Adipocyte (in vitro differentiated cells): ENCODE measurements at places on chromosomes 5 and 9.

- DNase-seq = no peak
Observed at GRCh38 chr9:121560921-121561320, 61.3 kb upstream of the GGTA1 start.

GRCh38 chr5:6424110-6424659 lies 24.5 kb upstream of the UBE2QL1 start:
- DNase-seq = no peak

GRCh38 chr5:118791926-118792734 lies 196.2 kb downstream of the DTWD2 start:
- DNase-seq = peak; percentile 93

- DNase-seq = peak; percentile 83
Observed at GRCh38 chr9:34252670-34253459, 74.0 kb downstream of the UBAP1 start.

DNA sequence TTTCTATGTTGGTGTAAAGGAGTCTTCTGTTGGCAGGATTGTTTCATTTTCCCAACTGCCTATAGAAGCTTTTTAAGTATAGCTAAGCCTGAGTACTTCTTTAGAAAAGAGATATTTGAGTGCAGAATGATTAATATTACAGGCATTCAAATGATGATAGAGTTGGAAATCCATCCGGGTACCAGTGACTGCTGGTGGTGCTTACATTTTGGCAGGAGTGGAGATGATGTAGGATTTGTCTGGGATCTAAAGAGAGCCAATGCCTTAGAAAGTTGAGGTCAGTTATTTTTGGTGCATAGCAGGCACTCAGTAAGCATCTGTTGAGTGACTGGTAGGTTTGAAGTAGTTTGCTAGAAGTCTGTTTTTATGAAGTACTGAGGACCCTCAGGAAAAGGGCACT lies 433.5 kb downstream of the DMAC1 start:
- DNase-seq = no peak

GRCh38 chr9:114805670-114806525 lies at the start of gene TNFSF15:
TNFSF15 (minus strand) TSS chr9:114806039; CDS start chr9:114806012, 27 bp downstream.
- DNase-seq = peak; percentile 41

GRCh38 chr9:8457055-8457454 lies 657.5 kb upstream of the DMAC1 start:
- no peak for DNase-seq

DNA sequence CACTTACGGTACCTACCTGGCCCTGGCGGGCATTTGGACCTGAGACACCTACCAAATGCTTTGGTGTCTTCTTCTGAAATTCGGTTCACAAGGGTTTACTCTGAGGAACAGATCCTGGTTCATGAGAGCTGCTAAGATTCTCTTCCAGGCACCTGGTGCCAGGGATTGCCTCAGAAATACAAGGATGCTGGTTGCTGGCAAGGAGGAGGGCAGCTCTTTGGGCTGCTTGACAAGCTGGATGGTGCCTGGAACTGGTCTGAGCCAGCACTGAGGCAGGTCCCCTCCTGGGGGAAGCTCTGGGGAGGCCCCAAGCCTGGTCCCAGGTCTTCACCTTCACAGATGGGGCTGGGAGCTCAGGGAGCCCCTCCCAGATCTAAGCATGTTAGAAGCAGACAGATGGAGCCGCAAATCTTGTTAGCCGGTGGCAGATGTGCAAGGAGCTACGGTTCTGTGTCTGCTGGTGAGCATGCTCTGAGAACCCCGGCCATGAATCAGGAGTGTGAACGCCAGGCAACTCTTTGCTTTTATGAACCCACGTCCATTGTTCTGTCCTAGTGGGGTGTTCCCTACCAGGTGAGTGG lies 16.3 kb downstream of the FABP6 start:
- DNase-seq = no peak

- no peak for DNase-seq
Observed at GRCh38 chr9:109303900-109304299, 17.0 kb downstream of the EPB41L4B start.

GRCh38 chr5:57509501-57510260 lies 27.1 kb upstream of the ACTBL2 start:
- DNase-seq = no peak

DNA sequence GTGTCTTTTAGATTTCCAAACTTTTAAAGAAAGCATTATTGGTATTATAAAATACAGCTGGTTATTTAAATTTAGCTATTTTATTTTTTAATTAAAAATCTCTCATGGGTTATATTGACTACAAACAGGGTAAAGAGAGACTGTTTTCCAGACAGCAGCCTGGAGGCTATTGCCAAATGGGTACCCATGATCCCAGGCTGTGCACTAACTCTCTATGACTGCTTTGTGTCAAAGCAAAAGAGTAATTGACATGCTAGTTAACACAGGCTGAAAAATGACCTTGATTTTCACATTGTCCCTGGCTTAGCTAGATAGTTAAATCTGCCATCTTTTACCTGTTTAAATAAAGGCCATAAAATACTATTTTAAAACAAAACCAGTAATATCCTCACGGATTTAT lies 589.7 kb downstream of the ANXA1 start:
- no peak for DNase-seq

GRCh38 chr5:151886546-151887275 lies 37.9 kb downstream of the GLRA1 start:
- no peak for DNase-seq

DNA sequence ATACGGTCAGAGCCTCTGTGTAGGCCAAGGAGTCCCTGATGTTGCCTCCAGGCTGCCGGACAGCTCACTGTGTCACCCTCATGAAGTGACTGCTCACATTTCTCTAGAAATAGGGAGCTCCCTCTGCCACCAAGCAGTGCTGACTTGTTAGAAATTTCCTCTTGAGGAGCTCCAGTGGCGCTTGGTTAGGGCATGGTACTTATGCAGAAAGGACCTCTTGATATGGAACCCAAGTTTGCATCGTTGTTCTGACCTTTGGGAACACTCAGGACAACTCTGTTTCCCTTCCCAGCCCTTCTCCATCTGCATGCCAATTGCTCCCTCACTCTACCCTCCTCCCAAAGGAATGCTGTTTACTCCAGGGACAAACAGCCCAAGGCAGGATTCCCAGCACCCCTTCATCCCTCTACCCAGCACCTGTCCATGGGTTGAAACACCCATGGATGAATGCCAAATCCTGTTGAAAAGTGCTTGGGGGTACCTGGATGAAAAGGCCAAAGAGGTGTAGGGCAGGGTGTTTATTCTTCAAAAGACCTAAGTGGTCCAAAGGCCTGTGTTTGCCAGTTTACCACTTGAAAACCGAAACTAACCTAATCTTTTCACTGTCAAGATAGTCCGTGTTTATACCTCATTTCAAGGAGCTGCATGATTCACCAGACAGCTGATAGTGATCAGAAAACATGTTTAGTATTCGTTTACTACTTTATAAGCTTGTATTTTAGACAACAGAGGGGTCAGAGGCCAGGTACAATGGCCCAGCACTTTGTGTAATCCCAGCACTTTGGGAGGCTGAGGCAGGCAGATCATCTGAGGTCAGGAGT lies 51.1 kb downstream of the KLF4 start:
- no peak for DNase-seq

DNA sequence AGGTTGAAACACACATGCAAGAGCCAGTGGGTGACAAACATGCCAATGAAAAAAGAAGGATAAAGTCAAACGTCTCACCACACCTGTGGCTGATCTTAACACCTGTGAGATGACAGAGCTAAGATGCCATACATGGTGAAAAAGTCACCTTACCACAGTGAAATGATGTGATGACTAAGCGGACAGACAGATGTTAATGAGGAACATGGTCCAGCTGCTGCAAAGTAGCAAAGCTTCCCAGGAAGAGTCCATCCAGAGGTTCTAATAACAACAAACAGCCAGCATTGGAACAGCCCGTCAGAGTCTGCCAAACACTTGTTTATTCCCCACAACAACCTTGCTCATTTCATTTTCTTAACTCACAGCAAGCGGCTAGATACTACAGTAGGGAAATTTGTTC lies 1.9 kb downstream of the KIAA1191 start:
- no peak for DNase-seq

- DNase-seq = peak; percentile 82
Observed at GRCh38 chr5:32076699-32077695, 97.1 kb downstream of the GOLPH3 start.

GRCh38 chr5:143646961-143647360 lies 165.0 kb upstream of the HMHB1 start:
- DNase-seq = no peak

DNA sequence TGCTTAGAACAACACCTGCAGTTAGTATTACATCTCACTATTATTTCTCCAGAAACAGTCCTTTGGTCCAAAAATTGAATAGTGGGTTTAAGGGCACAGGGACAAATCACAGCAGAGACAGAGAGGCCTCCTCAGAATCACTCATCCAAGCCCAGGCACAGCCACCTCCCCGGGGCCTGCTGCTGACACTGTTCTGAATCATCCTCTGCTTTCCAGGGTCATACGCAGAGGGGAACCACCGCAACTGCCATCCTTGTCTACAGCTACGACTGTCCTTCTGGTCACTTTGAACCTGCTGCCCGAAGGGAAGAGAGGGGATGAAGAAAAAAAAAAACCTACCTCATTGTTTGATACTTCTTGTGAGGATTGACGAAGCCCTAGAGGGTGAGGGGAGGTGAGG lies 35.3 kb upstream of the MAN2A1 start:
- DNase-seq = no peak

DNA sequence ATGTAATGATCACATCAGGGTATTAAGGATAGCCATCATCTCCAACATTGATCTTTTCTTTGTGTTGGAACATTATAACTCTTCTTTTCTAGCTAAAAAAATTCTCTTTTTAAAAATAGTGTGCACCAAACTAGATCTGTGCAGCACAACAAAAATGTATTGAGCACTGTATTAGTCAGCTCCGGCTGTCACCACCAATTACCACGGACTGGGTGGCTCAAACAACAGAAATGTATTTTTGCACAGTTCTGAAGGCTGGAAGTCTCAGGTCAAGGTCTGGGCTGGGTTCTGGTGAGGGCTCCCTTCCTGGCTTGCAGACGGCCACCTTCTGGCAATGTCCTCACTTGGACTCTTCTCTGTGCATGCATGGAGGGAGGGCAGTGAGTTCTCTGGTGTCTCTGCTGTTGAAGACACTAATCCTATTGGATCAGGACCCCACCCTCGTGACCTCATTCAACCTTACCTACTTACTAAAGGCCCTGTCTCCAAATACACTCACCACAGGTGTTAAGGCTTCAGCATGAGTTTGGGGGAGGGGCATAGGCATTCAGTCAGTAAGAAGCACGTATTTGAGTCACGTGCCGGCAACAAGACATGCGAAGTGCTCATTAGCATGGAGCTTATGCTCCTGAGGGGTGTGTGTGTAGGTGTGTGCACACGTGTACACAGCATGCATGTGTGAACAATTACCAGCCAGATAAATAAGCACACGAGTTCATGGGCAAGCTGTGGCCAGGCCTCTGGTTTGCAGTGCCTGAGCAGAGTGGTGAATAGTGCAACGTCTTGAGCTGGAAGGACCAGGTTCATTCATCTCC lies 89.4 kb upstream of the SH3PXD2B start:
- DNase-seq = peak; percentile 9

DNA sequence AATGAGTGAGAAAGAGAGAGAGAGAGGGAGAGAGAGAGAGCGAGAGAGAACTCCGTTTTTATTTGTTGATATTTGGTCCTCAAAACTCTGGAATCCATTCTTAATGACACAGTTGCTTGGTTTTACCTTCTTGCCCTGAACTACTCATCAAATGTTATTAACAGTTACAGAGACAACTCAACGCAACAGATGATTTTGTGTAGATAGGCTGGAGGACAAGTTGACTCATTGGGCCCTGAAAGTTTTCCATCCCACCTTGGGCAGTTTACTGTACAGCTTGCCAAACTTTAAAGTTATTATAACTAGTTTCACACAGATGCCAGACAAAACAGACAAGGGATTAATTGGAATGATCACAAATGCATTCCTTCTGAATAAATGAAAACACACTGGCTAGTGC lies 339.9 kb downstream of the ARL15 start:
- no peak for DNase-seq

- no peak for DNase-seq
Observed at GRCh38 chr5:68729678-68730077, 364.1 kb upstream of the SLC30A5 start.

DNA sequence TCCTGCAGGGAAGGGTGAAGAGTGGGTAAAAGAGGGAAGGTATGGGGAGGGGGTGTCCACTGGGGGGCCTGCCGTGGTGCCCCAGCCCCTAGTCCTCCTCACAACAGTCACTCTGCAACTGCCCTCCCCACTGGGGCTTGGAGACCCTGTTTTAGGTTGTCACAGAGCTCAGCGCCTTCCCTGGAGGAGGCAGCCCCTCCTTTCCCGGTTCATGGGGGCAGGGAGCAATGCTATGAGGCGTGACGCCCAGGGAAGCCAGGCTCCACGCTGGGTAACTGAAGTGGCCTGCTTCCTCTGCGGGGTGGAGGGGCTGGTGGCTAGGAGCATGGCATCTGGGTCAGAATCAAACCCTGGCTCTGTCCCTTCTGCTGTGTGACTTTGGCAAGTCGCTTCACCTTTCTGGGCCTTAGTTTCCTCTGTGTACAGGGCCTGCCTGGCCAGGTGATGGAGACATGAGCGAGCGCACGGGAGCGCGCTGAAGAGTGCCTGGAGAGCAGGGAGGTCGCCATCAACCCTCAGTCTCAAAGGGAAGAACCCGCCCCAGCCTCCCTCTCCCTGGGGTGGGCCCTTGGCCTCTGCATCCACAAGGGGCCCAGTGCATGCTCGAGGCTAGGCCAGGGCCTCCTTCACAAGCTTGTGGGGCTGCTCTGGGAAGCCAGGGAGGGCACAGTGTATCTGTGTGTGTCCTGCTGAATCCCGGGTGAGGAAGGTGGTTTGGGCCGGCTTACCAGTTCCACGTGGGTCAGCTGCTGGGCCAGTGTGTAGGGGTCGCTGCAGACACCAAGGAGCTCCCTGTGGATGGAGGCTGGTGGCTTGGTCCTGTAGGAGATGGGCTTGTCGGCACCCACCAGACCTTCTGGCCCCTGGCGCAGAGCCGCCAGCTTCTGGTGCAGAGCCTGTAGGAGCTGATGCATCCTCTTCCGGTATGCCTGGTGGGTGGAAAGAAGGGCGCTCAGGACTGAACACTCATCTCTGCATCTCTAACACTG lies 56.4 kb upstream of the RNF130 start:
- no peak for DNase-seq

DNA sequence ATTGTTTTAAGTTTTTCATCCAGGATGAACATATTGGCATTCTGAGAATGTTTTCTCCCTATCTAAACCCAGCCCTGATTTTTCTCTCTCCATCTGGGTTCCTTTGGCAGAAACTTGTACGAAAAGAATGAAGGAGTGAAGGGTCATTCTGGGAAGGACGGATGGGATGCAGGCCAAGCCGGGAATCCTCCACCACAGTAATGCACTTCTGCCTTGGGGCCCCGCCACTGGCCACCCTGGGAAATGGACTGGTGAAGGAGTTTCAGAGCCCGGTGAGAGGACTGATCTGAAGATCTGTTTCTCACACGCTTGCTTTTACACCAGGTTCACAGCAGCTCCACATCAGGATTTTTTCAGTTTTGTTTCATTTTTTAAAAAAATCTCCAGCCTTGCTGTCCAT lies 554.8 kb downstream of the BNC2 start:
- peak; percentile 26 for DNase-seq

DNA sequence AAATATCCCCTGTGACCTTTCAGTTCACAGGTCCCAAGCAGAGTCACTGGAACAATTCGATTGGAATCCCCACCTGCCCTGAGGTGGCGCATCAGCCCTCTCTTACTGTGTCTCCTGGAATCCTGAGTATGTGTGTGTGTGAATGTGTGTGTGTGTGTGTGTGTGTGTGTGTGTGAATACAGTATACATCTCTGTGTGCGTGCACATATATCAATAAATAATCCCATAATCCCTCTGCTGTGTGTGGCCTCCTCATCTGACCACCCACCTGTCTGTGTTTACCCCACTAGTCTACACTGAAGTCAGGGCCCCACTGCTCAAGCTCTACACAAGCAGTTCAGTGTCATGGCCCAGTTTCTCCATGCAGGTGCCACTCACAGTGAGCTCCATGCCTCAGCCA lies 187.4 kb downstream of the ERCC6L2 start:
- DNase-seq = no peak
